ENCODE measurements at places on chromosomes 7 and 10.

DNA sequence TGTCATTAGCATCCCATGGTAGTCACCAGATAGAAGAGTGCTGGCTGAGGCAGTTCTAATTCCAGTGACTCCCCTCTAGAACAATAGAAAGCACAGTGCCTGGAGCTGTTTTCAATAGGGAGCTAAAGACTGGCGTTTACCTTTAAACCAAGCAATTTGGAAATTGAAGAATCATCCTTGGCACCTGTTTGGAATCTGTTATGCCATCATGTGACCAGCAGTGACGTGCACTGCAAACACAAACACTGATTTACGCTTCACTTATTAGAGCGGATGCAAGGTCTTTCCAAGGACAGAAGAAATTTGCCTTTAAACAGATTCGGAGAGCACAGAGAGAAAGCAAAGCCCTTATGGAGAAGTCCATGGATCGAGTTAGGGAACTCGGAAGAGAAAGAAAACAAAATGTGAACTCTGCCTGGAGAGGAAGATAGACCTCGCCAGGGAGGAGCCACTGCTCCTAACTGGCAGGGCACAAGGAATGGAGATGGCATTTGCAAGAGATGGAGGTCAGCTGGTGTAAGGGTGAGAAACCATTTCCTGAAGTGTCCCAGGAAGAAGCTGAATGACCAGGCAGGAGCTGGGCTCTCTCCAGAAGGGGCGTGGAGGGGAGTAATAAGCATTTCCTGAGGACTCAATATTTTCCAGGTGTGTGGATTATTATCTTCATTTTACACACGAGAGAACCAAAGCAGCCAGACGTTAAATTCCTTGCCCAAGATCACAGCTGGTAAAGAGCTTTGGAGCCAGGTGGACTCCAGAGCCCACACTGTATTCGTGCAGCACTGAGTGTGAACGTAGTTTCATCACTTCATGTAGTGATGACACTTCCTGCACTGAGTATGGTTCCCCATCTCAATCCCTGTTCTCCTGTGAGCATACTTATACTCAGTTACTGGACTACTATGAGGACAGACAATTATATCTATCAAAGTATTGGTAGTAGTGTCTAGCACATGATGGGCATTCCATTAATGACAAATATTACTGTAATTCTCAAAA is 97.7 kb downstream of the CUBN start:
- DNase-seq = no peak

DNA sequence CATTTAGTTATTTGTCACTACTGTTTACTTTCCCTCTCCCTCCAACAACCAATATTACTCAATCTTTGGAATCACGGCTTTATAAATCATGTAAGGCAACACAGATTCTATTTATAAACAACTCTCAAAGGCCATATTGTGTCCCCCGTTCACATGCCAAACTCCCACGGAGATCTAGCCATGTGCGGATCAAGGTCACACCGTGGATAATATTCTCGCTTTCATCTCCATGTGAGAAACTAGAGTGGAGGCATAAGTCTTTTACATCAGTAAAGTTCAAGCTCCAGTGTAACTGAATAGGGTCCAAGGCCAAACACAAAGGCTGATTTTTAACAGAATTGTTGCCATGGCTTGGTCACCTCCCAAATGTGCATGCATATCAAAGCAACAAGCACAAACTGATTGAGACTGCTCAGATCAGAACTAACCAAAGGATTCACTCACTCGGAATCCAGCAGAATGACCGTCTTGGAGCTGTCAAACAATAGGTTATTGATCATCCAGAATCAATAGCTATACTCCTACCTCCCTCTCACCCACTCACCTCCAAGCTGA is 569.5 kb upstream of the LRRN3 start:
- no peak for DNase-seq

GRCh38 chr7:128713794-128714193 is 25.4 kb upstream of the CALU start:
- no peak for DNase-seq

GRCh38 chr10:2401459-2401858 is 664.1 kb upstream of the ADARB2 start:
- DNase-seq = no peak

DNA sequence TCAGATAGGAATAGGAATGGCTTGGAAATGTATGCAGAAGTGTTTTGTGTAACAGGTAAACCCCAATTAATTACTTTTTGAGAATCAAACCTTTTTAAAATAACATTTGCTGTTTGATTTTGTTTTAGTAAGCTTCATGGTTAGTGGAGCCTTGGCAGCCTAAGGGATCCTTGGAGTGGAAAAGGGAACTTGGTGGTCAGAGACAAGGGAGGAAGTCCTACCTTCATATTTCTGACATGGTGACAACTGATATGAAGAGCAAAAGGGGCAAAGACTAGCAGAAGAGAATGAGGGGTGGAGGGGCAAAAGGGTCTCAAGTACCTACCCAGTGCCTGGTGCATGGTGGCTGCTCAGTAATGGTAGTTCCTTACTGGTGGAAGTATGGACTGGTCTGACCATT is 32.3 kb downstream of the AHCYL2 start:
- no peak for DNase-seq

DNA sequence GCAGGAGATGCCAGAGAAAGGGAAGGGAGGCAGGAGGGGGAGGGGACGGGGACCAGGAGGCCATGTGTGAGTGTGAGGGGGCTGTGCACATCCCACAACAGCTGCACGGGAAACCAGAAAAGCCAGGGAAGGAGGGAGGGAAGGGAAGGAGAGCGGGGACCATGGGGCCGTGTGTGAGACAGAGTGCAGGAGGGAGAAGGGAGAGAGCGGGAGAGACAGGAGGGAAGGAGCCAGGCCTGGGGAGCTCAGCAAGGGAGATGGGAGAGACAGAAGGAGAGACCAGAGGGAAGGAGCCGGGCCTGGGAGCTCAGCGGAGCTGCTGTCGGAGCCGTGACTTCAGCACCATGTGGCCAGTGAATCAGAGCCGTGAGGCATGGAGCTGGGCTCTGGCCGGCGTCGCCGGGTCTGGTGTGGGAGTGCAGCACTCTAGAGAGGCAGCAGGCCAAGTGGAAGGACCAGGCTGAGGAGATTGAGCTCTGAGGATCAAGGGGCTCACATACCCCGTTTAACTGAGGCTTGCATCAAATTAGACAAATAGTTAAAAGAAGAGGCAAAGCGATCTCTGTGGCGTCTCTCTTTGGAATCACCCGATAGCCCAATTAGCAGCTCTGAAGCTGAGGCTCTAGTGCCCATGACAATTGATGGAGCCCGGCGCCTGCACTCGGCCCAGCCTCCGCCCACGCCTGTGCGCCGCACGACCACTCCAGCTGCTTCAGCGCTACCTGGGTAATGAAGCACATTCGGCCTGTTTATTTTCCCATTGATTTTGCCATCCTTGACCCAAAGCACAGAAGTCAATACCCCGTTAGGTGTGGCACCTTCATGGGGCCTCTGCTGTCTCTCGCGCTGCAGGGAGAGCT is 150.4 kb downstream of the MAD1L1 start:
- no peak for DNase-seq

- no peak for DNase-seq
Observed at GRCh38 chr7:155852426-155853301, 40.4 kb upstream of the SHH start.
